Stimulated activated CD4-positive, alpha-beta T cell treated with anti-CD3 and anti-CD28 coated beads, Interleukin-1b, Interleukin-23, amount 100 ng/mL, for 1 hour (primary cell): ENCODE measurements at places on chromosomes 11 and 22.

DNA sequence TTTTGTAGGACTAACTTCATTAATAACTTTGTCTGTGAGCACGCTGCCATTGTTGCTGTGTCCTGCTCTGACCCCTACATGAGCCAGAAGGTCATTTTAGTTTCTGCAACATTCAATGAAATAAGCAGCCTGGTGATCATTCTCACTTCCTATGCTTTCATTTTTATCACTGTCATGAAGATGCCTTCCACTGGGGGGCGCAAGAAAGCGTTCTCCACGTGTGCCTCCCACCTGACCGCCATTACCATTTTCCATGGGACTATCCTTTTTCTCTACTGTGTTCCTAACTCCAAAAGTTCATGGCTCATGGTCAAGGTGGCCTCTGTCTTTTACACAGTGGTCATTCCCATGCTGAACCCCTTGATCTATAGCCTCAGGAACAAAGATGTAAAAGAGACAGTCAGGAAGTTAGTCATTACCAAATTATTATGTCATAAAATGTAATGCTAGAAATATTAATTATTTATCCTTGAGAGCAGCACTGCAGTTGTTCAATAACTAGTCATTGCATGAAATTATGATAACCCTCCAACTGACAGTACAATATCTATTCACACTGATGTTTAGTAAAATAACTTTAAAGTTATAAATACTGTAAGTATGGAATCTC lies 46.4 kb upstream of the OR5D13 start:
- no peak for DNase-seq

DNA sequence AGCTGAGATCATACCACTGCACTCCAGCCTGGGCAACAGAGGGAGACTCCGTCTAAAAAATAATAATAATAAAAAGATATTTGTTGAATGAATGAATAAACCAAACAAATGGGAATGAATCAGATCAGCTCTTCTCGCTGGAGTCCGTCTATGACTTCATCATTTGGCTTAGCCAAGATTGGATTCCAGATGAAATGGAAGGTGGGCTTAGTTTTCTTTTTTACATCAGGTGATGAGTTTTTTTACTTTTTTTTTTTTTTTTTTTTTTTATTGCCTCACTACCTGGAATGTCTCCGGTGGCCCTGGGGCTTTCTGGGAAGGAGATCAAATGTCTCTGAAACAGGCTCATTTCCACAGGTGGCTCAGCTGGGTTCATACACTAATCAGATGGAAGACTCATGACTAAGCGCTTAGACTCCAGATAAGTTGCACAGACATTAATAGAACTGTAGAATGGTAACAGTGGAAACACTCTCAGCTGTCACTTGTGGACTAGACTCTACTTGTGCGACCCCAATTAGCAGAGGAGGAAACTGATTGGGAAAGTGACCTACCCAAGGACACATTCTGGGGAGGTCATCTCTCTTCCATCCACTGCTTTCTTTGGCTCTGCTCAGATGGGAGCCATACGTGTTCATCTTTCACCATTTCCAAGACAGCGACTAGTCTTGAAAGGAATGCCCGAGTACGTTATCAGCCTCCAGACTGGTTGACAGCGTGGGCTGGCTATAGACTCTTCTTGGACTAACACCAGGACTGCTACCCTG lies 20.5 kb upstream of the RBFOX2 start:
- no peak for DNase-seq

DNA sequence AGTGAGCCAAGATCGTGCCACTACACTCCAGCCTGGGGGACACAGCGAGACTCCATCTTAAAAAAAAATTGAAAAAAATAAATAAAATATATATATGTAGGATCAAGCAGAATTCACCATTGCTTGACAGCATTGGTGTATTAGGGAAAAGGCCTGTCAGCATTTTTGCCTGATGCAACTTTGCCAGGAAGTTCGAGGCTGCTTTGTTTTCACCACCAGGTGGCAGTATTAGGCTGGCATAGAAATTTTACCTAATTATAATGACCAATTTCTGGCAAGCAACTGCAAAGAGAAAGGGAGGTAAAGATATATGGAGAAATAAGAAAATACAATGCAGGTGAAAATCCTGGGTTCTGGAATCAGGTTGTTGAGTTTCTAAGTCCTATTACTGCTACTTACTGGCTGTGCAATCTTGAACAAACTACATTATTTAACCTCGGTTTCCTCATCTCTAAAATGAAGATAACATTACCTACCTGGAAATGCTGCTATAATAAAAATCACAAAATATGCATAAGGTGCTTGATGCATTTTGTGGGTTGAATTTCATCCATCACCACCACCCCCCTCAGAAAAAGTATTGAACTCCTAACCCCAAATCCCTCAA lies 24.7 kb downstream of the LAYN start:
- DNase-seq, result no peak

- no peak for DNase-seq
Observed at GRCh38 chr11:26730414-26731083, 8.7 kb upstream of the SLC5A12 start.

DNA sequence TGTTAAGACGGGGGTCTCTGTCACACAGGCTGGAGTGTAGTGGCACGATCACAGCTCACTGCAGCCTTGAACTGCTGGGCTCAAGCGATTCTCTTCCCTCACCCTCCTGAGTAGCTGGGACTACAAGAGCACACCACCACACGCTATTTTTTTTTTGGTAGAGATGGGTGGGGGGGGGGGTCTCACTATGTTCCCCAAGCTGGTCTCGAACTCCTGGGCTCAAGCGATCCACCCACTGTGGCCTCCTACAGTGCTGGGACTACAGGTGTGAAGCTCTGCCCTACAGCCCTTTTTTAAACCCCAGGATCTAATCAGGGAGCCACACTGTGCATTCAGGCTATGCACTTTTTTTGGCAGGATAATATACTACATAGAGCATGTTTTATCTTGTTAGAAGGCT lies 1.4 kb upstream of the DHCR7 start:
- no peak for DNase-seq

GRCh38 chr11:33448461-33449130 lies 191.4 kb downstream of the HIPK3 start:
- no peak for DNase-seq

DNA sequence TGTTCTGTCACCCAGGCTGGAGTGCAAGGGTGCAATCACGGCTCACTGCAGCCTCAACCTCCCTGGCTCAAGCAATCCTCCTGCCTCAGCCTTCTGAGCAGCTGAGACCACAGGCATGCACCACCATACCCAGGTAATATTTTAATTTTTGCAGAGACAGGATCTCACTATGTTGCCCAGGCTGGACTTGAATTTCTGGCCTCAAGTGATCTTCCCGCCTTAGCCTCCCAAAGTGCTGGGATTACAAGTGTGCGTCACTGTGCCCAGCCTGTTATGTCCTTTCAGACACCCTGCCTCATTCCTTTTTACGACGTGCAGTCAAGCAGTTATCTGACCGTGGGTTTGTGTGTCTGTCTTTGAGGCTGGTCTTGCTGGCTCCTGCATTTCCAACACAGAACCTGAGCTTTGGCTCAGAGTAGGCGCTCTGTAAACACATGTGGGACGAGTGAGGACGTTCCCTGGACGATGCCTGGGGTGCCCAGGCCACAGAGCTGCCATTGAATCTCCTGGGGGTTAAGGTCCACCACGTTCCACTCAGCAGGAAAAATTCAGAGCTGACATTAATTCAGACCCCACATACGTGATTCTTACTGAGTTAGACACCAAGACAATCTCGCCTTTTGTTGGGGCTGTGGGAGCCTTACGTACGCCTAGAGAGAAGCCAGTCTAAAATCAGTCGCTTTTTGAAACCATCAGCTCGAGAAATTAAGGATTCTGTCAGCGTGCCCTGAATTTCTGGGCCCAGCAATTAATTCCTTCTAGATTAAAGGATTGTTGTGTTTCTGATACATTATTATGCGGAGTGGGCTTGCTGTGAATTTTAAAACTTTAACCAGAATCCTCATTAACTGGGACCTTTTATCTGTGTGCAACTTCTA lies 21.5 kb upstream of the EMID1 start:
- DNase-seq, result no peak

GRCh38 chr11:117925198-117925925 lies 3.8 kb downstream of the TMPRSS13 start:
- no peak for DNase-seq

DNA sequence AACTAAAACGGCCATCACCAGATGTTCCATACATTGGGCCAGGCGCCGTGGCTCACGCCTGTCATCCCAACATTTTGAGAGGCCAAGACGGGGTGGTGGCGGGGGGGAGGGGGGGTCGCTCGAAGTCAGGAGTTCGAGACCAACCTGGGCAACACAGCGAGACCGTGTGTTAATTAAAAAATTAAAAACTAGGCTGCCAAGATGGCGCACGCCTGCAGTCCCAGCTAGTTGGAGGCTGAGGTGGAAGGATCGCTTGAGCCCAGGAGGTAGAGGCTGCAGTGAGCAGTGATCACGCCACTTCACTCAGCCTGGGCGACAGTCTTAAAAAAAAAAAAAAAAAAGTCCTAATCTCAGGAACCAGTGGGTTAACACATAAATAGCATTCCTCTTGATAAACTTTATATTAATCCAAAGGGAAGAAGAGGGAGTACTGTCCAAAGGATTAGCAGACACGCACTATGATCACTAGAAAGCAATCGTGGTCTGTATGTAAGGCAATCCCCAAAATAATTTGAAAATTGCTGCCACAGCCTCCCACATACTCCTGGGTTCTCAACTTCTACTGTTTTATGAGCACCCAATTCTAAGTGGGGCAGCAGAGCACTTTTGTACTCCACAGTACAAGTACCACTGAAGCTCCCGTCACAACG lies 604 bp downstream of the PUS3 start:
- DNase-seq, result no peak

DNA sequence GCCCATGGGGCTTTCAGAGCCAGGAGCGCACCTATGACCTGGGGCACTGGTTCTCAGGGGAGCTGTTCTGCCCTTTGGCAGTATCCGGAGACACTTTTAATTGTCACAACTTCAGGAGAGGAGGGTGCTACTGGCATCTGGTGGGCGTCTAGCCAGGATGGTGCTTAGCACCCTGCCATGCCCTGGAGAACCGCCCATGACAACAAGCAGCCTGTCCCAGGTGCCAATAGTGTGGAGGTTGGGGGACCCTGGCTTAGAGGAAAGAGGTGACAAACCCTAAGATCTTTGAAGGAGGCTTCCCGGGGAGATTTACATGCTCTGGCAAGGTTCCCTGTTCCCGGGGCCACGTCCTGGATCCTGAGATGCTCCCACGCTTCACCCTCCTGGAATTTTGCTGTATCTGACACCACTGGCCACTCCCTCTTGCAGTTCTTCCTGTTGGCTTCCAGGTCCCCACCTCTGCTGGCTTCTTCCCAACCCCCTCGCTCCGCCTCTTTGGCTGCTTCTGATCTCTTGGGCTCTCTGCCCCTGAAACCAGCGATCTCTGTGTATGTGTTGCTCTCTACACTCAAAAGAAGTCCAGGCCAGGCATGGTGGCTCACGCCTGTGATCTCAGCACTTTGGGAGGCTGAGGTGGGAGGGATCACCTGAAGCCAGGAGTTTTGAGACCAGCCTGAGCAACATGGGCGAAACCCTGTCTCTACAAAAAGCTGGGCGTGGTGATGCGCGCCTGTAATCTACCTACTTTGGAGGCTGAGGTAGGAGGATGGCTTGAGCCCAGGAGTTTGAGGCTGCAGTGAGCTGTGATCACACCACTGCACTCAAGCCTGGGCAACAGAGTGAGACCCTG lies 31.1 kb downstream of the FADS3 start:
- DNase-seq, result no peak

- no peak for DNase-seq
Observed at GRCh38 chr11:77020734-77021133, 13.5 kb upstream of the B3GNT6 start.

DNA sequence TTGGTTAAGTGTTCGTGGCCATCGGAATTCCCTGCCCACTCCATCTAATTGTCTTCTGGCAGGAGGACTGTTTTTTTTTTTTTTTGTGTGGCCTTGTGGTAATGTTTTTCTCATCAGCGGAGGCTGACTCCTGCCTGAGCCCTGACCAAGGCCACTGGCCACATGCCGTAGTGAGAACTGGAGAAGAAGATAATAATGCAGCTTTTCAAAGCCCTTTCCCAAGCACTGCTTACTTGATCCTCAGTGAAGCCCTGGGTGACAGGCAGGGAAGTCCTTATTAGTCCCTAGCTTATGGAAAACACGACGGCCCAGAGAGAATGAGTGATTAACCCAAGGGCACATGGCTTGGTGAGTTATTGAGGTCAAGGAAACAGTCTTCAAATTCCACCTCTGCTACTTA lies 71.2 kb downstream of the ADM start:
- no peak for DNase-seq

DNA sequence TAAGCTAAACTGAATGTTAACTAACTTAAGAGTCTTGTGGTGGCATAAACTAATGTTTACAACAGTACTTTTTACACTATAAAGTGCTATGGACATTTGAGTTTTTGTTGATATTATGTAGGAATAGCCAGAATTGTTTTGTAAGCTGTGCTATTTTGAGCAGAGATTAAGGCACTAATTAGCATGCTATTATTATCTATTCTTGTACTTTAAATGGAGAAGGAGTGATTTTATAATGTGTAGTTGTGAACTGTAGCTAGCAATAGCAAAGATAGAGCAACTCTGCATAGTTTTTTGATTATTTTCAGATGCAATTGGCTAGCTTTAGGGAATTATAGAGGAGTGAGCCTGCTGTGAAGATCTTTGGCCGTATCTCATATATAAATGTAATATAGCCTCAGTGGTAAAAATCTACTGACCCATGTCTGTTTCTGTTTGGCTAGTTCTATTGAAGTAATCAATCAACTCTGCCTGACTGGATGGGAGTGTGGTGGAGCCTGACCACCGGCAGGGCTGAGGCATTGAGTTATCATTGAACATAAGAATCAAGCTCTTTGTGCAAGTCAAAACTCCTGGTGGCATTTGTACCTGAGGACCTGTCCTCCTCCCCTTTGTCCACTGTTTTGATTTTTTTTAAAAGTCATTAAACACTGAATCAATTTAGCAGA lies 34.3 kb downstream of the NCAM1 start:
- no peak for DNase-seq

GRCh38 chr11:77695417-77695816 lies 57.8 kb upstream of the CLNS1A start:
- DNase-seq, result no peak

DNA sequence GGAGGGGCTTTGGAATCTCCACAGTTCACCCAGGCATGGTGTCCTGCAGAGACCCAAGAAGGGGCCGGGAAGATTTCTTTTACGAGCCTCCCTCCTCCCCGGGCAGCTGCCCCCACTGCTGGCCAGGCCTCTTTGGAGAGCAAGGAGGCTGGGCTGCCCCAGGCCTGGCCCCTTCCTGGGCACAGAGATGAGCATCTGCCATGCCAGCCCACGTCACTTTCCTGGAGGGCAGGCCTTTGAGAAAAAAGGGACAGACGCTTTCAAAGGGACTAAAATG lies 60.5 kb upstream of the FGF3 start:
- no peak for DNase-seq

- DNase-seq, result no peak
Observed at GRCh38 chr11:82577246-82577645, 156.4 kb downstream of the FAM181B start.

DNA sequence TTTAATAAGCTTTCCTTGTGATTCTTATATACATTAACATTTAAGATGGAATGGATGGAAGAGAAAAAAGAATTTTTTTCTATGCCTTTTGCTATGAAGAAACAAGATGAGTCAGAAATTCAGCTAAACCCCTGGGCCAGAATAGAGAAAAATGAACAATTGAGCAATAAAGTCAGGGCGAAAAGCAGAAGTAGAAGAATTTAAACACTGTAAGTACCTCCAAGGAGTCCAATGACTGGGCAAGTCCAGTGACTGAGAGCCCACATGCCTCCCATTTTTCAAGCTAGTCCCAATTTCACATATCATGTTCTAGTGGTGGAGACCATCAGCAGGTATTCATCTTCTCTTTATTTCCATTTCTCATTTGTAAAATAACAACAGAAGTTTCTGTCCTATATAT lies 18.6 kb upstream of the APLP2 start:
- DNase-seq, result no peak
